ENCODE measurements at places on chromosomes 11 and 22. TPM values are rescaled to one million over a fixed set of nuclear protein-coding genes. Genes with fewer than 3 reads are reported as not detected.
A peak's percentile ranks its signal among the peaks of the same experiment; 100 is the strongest.

ZP1 gene
- total RNA-seq, result not detected

BIRC3 gene
- total RNA-seq, result 0.62 TPM

DDTL gene
- not detected for total RNA-seq

OR10A2 gene
- not detected for total RNA-seq

AASDHPPT gene
- 80.2 TPM for total RNA-seq

UBQLN3 gene
- total RNA-seq, result 0.16 TPM

RRM1 gene
- 41.5 TPM for total RNA-seq

DNA sequence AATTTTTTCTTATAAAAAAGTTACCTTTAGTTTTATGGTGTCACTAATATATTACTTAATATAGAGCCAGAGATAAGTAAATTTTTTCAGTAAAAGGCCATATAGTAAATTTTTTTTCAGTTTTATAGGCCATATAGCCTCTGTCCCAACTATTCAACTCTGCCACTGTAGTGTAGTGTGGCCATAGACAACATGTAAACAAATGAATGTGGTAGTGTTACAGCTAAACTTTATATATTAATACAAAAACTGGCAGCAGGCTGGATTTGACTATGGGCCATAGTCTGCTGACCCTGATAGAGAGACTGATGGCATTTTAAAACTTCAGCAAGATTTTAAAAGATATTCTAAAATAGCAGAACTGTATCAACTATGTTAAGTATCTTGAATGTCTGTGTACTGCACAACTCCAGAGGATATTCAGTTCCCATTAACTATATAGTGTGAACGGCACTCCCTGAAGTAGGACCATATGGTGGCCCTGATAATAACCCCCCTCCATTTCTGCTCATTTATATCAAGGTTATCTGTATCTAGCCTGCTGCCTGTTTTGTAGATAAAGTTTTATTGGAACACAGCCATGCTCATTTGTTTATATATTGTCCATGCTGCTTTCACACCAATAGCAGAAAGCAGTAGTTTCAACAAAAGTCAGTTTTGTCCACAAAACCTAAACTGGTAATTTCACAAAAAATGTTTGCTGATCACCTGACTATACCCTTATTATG, 71.6 kb downstream of the PRMT3 start:
- DNase-seq, result no peak

GRCh38 chr11:7004482-7004881, 15.7 kb downstream of the ZNF214 start:
- peak; percentile 8 for DNase-seq

DNA sequence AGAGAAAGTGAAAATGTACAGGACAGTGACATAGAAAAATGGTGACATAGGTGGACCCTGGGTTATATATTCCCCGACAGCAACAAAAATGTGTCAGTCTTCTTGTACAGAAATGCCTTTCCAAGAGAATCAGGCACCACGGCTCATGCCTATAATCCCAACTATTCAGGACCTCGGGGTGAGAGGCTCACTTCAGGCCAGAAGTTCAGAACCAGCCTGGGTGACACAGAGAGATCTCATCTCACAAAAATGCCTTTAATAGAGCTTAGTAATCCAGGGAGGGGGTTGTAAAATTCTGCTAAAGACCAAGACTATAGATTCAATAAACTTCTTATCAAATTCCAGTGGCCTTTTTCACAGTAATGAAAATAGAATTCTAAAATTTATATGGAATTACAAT, 10.7 kb downstream of the ZNF195 start:
- no peak for DNase-seq

GRCh38 chr22:26974914-26975803, 317.8 kb downstream of the MIAT start:
- no peak for DNase-seq

- peak; percentile 56 for DNase-seq
These were observed 66.3 kb downstream of the PAK1 start for GRCh38 chr11:77407613-77408012.

DNA sequence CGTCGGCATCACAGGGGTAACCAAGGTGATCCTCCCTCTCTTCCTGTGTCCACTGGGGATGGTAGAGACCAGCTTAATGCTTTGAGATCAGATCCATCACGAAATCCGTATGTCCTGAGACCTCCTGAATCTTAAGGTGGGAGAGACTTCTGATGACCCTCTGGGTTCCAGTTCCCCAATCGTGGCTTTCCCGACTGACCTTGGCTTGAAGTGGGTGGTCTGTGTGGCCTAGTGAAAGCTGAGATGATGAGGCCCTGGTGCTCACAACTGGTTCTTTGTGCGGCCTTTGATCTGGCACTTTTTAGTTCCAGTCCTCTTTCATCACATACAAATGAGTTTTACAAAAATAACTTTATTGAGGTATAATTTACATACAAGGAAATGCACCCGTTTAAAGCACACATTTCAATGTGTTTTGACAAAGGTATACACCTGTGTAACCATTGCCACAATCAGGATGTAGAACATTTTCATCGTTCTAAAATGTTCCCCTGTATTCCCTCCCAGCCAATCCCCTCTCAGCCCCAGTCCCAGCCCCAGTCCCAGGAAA, 6.1 kb downstream of the MIAT start:
- DNase-seq, result no peak

- DNase-seq, result peak; percentile 64
These were observed 560.8 kb downstream of the ETS1 start for GRCh38 chr11:128026596-128026995.

GRCh38 chr11:32451808-32452207, 16.5 kb upstream of the WT1 start:
- DNase-seq, result no peak

- no peak for DNase-seq
These were observed 31.9 kb upstream of the TP53I11 start for GRCh38 chr11:44982496-44983062.

GRCh38 chr22:29782061-29782845, 15.1 kb downstream of the UQCR10 start:
- DNase-seq, result peak; percentile 81

DNA sequence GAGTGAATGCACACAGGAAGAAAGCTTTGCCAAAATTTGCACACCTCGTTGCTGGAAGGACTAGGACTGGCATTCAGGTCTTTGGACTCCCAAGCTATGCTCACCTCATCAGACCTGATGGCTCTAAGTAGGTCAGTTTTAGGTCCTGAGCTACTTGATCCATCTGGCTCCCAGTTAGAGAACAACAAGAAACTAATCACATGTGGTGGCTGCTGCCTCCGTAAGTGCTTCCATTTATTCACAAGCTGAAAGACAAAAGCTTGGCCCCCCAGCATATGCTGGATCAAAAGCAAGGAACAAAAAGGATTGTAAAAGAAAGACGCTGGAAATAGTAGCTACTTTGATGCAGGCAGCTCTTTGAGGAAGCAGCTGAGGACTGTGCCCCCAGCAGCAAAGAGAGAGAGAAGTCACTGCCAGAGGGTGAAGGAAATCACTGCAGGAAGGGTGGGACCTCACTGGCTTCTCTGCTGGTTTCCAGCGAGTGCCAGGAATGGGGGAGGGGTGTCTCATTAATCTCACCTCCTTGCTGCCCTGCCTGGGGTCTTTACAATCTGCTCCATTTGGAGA, 268.9 kb downstream of the KIRREL3 start:
- DNase-seq, result no peak

GRCh38 chr11:64850979-64851567, 6.6 kb upstream of the CDC42BPG start:
- no peak for DNase-seq

DNA sequence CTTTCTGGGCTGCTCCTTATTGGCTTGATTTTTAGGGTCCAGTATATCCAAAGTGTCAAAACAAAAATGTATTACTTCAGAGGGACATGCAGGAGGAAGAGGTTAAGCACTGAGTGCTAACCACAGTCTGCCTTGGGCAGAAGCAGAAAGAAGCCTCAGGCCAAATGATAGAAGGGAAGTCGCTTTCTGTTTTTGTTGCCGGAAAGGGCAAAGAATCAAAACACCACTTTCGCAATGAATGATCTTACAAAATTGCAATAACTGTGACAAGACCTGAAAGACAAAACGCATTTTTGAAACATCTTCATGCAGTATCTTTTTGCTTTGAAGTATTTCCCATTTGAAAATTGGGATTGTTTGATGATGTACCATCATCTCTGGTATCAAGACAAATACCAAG, 70.1 kb upstream of the PICALM start:
- DNase-seq, result no peak
